ENCODE measurements at places on chromosomes 7 and 10.

- DNase-seq = no peak
Observed at GRCh38 chr10:133453516-133454203, at the start of gene SCART1. TSS of gene SCART1 (plus strand) at chr10:133453945. CDS start at chr10:133453998, 53 bp downstream.

DNA sequence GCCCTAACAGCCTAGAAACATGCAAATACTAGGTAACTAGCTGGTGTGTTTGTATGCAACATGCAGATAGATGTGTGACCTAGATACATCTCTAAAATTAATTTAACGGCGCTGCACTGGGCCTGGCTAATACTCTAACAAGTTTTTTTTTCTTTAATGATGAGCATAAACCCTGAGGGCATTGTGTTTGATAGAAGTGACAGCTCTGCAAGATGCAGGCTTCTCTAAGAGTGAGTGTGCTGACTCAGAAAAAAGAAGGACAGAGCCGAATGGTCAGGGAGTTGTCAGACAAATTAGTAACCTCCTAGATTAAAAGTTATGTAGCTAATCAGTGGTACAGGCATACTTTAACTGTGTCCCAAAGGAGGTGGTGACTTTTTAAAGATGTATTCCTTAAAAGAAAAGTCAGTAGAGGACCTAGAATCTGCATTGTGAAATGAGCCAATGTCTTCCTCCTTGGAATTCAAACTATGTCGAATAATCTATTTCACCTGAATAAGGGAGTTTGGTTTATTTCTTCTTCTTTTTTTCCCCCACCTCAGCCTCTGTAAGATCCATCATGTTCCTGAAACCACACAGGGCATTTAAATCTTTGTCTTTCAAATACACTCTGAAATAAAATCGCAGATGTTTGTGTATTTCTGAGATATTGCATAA, 315.1 kb downstream of the GFRA1 start:
- DNase-seq = no peak

DNA sequence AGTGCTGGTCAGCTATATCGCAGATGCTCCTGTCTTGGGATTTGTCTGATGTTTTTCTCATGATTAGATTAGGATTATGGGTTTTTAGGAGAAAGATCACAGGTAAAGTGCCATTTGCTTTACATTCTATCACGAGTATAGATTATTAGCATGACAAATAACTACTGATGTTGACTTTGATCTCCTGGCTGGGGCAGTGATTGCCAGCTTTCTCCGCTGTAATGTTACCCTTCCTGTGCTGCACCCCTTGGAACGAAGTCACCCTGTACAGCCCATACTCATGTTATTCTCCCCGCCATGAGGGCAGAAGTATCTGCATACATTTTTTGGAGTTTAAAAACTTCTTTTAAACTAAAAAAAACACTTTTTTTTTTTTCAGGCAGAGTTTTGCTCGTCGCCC, 10.8 kb upstream of the CLDN4 start:
- no peak for DNase-seq

- peak; percentile 84 for DNase-seq
Observed at GRCh38 chr7:148698397-148699023, at the start of gene CUL1. TSS of gene CUL1 (plus strand) at chr7:148698903. CDS start at chr7:148730123, 31,220 bp downstream.
